ENCODE measurements at places on chromosomes 5 and 9.

- no peak for DNase-seq
These were observed 463.5 kb upstream of the RGMB start for GRCh38 chr5:98309785-98310598.

DNA sequence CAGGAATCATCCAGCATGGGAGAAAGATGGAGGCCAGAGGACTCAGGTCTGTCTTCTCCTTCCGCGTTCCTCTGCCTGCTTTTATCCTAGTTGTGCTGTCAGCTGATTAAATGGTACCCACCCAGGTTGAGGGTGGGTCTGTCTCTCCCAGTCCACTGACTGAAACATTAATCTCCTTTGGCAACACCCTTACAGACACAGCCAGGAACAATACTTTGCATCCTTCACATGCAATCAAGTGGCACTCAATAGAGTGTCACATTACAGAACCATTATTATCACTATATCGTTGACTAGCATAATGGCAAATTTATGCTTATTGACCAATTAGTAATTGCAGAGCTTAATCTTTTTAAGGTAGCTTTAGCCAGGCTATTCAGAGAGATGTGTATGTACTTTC lies 64.8 kb downstream of the UNC13B start:
- DNase-seq = no peak

DNA sequence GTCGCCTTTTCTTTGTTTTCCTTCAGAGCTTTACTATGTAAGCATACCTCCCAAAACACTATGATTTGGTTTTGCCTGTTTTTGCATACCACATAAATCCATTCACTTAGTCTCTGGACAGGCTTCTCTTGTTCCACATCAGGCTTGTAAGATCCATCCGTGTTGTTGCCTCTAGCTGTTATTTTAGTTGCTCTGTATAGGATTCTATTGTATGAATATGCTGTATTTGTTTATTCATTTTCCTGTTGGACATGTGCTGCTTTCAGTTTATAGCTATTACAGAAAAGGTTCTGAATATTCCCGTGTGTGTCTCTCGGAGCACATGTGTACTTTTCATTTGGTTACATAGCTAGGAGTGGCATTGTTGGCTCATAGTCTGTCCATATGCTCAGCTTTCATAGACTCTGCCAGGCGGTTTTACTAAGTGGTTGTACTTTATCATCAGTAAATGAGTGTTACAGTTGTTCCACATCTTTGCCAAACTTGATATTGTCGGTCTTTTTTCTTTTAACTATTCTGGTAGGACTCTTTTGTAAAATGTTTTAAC lies 41.8 kb downstream of the NUP214 start:
- DNase-seq = no peak

DNA sequence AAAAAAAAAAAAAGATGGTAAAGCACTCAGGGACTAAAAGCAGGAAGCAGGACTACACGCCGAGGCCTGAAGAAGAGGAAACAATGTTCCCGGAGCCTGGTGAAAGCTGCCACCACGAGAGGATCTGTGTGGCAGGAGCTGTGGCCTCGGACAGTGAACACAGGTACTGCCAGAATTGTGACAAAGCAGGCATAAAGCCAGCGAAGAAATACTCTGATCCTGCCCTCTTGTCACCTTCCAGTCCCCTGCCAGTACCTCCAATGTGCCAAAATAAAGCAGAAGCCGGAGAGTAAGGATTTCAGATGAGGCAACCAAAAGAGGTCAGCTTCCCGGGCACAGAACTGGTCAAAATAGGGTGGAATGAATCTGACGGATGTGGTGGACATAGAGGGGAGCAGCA lies 211.5 kb upstream of the TARS1 start:
- no peak for DNase-seq

GRCh38 chr5:139399501-139400121 lies 4.3 kb downstream of the SPATA24 start:
- no peak for DNase-seq

GRCh38 chr5:60794691-60795090 lies 49.4 kb downstream of the ELOVL7 start:
- no peak for DNase-seq

GRCh38 chr5:61409568-61409967 lies 77.5 kb downstream of the ZSWIM6 start:
- DNase-seq = no peak

GRCh38 chr5:110048491-110048890 lies 358.8 kb downstream of the MAN2A1 start:
- DNase-seq = no peak

GRCh38 chr5:127958421-127959011 lies 125.0 kb upstream of the SLC12A2 start:
- no peak for DNase-seq

DNA sequence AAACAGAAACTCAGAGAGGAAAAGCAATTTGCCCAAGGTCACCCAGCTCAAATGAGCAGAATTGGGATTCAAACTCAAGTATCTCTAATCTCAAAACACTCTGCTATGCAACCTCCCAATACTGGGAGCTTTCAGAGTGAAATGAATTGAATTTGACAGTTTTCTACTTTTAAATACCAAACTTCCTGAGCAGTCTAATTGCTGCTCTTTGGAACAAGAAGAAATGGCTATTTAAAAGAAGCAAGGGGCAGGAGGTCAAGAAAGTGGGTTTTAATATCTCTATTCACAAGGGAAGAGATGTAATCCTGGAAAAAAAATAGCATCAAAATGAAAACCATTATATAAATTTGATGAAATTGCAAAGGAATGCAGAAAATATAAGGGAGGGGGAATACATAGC lies 142.6 kb downstream of the INSYN2B start:
- DNase-seq = no peak

DNA sequence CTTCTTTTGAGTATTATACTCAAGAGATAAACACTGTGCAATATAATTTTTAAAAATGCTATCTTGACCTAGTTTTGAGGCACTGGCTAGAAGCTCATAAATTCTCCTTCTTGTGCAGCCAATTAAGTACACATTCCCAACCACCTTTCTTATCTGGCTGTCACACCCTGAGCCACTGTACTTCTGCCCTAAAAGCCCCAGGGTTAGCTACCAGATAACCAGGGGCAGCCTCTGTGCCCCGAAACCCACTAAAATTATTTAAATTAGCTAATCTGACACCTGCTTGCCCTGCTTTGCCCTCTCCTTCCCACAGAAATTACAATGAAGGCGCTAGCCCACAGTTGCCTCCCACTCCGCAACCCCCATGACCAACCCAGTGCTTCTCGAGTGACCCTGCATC lies 597.3 kb upstream of the TYRP1 start:
- no peak for DNase-seq

- no peak for DNase-seq
These were observed 151.0 kb downstream of the MYO10 start for GRCh38 chr5:16784843-16785791.

- no peak for DNase-seq
These were observed 6.3 kb downstream of the ARL15 start for GRCh38 chr5:54304040-54304439.

- DNase-seq = no peak
These were observed 74.1 kb upstream of the GHR start for GRCh38 chr5:42349163-42349562.

GRCh38 chr5:156387391-156387790 lies 60.4 kb downstream of the SGCD start:
- no peak for DNase-seq

DNA sequence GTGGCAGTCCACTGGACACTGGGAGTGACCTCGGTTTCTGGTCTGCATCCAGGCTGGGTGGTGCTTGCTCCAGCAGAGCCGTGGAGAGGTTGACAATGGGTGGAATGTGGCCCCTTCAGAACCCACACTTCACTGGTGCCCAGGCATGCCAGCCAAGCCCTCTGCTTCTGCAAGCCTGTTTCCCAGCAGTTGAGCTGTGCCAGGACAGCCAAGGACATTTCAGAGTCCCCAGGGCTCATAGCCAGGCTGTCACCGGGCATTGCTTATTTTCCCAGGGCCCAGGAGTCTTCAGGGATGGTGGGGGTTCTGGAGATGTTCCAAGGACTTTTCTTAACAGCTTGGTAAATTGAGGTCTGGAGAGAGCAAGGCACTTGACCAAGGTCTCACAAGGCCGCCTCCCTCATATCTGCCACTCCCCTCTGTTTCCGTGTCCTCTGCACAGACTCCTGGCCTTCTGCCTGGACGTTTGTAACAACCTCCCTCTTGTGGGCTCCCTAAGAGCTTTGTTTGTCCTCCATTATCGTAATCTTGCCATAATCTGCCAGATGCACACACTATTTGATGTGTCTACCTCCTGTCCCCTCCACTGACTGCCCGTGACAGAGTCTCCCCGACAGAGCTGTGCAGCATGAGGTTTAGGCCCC lies 3.8 kb upstream of the NDST1 start:
- no peak for DNase-seq

DNA sequence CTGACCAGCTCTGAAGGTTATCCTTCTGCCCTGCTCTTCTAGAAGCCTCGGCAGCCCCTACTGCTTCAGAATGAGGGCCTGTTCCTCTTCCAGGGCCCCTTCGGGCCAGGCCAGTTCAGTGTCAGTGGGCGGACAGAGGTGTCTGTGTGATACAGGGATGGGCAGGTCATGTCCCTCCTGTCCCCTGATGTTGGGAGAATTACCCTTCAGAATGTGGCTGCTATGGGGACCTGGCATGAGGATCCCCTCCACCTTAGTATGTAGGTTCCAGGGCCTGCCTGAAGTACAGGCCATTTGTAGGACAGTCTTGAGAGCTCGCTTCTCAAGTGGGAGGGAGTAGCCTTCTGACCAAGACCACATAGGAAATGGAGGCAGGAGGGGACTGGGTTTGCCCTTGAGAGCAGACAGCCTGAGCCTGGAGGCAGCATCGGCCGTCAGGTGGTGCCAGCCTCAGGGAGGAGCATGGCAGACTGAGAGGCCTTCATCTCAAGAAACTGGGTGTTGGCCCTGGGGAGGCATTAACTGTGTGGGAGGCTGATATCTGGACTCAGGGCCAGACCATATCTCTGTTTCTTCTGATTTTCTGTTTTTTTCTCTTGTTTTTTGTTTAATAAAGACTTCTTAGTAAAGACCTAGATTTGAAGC lies 32.0 kb downstream of the ANGPTL2 start:
- DNase-seq = no peak

DNA sequence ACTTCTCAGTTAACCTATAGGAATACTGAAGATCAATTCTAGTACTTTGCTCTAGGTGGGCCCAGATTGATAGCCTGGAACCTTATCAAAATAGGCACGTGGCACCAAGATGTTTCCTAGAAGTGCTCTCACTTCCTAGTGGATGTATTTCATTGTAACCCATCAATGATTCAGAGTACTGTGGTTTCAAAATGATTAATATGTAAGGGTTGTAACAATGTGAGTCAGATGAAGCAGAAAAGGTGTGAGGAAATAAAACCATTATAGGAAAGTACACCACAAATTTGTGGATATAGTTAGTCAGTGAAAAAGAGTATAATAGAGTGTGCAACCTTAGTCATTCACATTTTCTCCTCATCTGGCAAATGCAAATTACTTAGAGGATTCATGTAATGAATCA lies 177.3 kb upstream of the FST start:
- no peak for DNase-seq

- no peak for DNase-seq
These were observed 100.6 kb downstream of the ARHGAP26 start for GRCh38 chr5:142870532-142871362.

DNA sequence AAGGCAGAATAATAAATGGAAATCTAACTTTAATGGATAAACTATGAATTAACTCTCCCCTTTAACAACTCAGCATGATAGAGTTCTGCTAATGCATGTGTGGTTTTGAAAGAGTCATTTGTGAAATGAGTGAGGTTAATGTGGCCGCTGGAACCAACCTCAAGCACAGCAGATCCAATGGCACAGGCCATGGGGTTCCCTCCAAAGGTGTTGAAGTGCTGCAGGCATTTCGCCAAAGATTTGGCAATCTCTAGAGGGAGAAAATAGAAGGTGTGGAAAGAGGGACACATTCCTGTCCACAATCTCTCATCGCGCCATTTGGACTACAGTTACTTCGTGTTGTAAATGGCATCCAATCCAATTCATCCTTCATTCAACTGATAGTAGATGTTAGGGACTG lies 35.0 kb downstream of the AGXT2 start:
- DNase-seq = no peak

DNA sequence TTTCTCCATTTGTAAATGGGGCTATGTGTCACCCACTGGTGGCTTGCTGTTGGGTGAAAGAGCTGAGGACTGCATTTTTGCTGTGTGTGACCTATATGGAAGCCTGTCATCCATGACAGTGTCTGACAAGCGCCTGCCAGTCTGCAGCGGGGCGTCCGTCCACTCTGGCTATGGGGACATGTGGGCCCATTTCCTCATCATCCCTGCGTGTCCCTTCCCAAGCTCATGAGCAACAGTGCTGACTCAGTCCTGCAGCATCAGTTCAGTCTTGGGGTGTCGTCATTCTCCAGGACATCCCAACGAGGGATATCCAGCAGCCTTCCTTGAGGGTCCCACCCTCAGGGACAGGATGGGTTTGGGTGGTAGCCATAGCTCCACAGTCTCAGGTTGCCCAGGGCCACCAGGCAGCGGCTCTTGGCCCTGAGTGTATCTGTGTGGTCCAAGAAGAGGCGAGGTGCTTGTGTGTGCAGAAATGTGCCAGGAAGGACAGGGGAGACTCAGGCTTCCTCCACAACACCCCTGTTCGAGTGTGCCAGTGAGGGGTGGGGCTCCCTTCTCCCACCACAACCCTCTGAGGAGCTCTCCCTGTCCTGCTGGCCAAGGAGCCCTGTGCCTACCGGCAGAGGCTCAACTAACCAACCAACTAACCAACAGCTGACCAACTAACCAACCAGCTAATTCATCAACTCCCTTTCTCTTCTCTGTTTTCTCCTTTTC lies 2.1 kb downstream of the FGD3 start:
- DNase-seq = no peak
